HS-27A (cell line): ENCODE measurements at places on chromosomes 11 and 22.

DNA sequence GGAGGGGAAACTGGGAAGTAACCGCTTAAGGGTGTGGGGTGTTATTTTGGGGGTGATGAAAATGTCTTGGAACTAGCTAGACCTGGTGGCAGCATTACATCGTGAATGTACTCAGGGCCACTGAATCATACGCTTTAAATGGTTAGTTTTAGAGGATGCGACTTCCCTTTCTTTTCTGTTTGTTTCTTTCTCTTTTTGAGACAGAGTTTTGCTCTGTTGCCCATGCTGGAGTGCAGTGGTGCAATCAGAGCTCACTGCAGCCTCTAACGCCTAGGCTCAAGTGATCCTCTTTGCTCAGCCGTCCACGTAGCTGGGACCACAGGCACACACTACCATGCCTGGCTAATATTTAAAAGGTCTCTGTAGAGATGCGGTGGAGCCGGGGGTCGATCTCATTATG is 5.6 kb upstream of the MIAT start:
- no peak for DNase-seq

GRCh38 chr22:45594123-45594941 is 77.3 kb upstream of the ATXN10 start:
- DNase-seq: no peak

DNA sequence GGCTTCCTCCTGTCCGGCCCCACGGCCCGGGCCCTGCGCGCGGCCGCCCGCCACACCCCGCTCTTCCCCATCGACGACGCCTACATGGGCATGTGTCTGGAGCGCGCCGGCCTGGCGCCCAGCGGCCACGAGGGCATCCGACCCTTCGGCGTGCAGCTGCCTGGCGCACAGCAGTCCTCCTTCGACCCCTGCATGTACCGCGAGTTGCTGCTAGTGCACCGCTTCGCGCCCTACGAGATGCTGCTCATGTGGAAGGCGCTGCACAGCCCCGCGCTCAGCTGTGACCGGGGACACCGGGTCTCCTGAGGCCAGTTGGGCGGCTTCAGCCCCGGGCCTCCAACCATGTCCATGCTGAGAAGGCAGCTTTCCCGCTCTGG is 6.2 kb downstream of the B3GNT6 start:
- DNase-seq: no peak

DNA sequence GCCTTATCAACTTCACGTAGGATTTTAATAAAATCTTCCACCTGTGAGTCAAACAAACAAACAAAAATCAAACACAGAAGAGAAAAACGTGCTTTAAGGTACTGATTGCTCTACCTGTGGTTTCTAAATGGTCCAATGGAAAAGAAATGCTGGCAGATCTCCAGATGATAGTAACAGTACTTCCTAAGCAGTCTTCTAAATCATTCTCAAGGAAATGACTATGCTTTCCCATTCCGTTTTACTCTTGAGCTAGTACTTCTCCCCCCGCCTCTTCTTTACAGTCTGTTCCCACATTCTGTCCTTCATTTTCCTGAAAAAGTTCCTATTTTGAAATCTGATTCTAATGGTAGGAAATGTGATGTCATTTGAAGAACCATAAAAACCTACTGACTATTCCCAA is 25.4 kb downstream of the SAAL1 start:
- DNase-seq: no peak

GRCh38 chr11:72354356-72355115 is 79.8 kb downstream of the CLPB start:
- DNase-seq: no peak

GRCh38 chr22:21009638-21010425 is 5.1 kb upstream of the P2RX6 start:
- no peak for DNase-seq

GRCh38 chr22:44133901-44134571 is 46.7 kb upstream of the PARVG start:
- DNase-seq: no peak

DNA sequence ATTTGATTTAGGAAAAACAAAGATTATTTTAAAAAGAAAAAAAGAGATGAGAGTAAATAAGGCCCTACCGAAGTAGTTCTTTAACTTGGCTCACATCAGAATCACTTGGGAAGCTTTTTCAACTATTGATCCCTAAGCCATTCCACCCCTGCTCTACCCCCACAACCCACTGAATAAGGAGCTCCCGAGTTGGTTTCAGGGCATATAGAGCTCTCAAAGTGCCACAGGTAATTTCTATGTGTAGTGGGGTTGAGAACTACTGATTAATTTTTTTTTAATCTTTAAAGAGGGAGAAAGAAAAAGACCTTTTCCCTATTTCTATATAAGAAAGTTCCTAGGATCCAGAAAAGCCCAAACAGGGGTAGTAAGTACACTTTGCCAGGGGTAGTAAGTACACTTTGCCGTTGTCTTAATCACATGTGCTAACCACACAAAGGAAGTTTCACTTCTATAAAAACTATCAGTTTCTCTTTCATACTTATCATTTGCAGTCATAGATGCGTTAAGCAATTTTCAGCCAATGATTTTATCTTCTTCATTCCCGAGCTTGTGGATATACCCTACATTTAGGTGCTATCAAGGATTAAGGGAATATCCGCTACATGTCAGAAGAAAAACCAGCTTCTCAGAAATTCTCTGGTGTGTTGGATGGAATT is 108.4 kb upstream of the ZC3H12C start:
- no peak for DNase-seq

DNA sequence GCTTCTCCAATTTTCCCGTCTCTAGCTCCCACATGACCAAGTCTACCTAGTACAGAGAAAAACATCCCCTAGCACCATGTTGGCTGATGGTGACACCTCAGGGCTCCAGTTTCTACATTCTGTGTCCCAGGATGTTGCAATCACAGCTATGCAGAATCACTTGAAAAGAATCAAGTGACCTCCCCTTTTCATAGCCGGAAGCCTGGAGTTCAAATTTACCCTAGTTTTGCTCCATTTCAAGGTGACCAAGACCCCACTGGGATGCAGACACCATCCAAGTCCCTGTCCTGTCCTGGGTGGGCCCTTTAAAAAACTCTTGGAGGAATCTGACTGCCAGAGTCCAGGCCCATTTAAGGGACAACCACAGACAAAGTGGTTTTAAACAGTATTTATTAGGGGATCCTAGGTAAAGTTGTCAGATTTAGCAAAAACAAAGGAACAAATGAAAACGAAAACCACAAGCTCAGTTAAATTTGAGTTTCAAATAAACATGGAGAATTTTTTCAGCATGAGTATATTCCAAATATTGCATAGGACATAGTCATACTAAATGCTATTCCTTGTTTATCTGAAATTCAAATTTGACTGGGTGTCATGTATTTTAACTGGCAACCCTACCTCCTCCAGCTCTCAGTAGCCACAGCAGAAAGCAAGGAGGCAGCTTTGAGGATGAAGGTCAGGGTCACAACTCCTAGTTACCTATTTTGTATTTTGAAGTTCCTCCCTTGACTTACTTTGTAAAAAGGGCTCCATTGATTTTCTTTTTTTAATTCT is 52.4 kb downstream of the MIAT start:
- peak; percentile 27 for DNase-seq

DNA sequence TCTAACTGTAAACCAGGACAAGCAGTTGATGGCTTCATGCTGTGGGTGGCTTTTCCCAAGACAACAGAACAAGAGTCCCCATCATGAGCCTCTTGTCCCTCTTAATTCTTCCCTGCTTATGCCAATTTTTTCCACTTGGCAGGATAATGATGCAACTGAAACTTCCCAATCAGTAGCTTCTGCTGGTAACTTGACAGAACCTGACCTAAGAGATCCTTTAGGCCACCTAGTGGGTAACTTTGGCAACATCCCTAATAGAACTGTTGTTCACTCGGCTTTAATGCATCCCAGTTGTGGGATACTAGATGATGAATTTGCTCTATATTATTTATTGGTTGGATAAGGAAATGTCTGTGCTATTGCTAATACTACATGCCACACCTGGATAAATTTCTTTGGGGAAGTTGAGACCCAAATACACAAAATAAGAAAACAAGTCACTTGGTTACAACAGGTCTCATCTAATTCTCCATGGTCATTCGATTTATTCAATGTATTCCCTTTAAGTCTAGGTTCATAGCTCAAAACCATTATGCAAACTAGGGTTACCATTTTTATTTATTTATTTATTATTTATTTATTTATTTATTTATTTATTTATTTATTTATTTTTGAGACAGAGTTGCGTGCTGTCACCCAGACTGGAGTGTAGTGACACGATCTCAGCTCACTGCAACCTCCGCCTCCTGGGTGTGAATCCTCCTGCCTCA is 41.4 kb upstream of the NFAM1 start:
- peak; percentile 12 for DNase-seq

GRCh38 chr11:35986947-35987346 is 43.1 kb downstream of the LDLRAD3 start:
- DNase-seq: no peak

- DNase-seq: peak; percentile 68
Observed at GRCh38 chr22:43002202-43002586, 12.8 kb downstream of the PACSIN2 start.

DNA sequence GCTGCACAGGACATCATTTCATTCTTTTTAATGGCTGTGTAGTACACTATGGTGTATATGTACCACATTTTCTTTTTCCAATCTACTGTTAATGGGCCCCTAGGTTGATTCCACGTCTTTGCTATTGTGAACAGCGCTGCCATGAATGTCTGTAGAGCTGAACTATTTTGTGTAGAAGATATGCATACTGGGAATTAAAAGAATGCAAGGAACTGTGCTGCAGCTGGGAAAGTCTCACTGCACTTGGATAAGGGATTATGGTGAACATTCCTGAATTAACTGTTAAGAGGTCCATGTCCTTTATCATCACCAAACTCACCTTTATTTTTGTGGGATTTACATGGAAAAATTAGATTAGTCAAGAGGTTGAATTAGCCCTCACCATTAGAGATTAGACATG is 224.7 kb downstream of the SNX19 start:
- DNase-seq: no peak

GRCh38 chr11:59801160-59801706 is 9.3 kb downstream of the MRPL16 start:
- no peak for DNase-seq

DNA sequence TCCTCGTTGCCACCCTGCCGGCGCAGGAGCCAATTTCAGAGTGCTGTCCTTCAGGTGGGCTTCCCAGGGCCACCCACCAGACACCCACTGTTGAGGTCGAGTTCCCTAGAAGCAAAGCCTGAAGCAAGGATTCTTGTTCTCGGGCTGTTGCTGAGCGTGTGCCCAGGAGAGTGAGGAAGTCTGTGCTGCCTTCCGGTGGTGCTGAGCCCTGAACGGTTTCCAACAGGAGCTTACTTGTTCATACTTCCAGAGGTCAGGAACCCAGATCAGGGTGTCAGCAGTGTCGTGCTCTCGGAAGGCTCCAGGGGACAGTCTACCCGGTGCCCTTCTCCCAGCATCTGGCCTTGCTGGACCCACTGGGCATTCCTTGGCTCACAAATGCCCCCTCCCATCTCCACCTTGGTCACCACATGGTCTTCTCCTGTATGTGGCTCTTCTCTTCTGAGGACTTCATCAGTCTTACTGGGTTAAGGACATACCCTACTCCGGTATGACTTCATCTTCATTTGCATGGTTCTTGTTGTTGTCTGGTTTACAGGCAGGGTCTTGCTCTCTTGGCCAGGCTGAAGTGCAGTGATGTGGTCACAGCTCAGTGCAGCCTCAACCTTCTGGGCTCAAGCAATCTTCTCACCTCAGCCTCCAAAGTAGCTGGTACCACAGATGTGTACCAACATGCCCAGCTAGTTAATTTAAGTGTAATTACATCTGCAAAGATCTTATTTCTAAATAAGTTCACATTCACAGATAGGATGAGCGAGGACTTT is 11.2 kb downstream of the SLC25A1 start:
- no peak for DNase-seq
